ENCODE measurements at places on chromosomes 2 and 18.

DNA sequence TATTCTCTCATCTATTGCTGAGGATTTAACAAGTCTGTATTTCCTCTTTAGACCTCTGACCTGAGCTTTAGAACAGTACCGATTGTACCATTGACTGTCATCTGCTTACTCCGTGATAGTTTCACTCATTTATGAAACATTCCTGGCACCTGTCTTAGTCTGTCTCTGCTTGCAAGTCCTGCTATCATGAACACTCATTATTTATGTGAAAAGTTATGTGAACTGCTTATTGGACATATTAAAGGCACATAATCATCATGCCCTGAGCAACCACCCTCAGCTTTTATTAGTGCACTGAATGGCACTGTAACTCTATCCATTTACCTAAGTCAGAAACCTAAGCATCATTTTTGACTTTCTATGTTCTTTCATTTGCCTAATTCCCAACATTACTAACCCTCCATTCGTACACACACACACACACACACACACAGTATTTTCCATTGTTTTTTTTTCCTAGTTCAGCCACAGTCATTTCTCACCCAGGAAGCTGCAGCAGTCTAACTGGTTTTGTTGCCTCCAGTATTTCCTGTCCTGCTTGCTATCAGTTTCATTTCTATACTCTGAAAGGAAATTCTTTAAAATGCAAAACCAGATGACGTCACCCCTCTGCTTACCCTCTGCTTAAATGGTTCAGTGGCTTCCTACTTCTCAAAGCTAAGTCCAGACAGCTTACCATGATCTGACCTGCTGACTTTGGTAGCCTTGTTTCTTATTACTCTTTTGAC, 146.1 kb downstream of the HAUS1 start:
- DNase-seq: no peak

- no peak for DNase-seq
These were observed 1.8 kb downstream of the PPP1R7 start for GRCh38 chr2:241151934-241152660.

GRCh38 chr2:128325611-128326181, 7.0 kb upstream of the HS6ST1 start:
- no peak for DNase-seq

DNA sequence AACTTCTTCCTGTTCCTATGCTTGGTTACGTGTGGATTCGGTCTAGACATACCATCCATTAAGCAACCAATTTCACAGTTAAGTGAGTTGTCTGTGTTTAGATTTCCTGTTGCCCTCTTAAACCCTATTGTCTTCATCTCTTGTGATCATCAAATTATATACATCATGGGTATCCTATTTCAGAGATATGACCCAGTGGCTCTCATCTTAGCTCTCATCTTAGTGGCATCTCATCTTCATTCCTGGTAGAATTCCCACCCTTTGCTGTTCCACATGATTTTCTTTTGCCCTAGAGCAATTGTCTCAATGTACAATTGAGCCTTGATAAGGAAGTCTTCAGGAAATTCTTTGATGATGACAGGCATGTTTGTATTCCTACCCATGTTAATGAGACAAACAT, 29.4 kb upstream of the FN1 start:
- DNase-seq: no peak

DNA sequence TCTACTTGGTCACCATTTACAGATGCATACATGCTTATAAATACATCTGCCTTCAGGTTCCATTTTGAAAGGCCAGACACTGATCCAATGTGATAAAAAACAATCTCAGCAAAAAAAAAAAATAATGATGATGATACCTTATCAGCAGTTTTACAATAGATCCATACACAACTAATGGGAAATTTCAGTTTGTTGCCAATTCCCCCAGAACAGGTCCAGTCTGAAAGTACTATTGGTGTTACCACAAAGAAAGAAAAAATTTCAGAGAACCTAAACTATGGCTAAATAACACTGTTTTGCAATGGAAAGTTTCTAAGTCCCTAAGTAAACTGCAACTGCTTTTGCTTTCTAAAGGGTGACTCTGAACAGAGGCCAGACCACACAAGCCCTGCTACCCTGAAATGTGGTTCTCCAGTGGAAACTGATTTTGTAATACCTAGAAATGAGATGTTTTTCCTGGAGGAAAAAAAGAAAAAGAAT, 54.1 kb downstream of the LPIN2 start:
- no peak for DNase-seq

- DNase-seq: no peak
These were observed 24.4 kb upstream of the TDRD15 start for GRCh38 chr2:21099281-21099907.

- no peak for DNase-seq
These were observed 54.2 kb downstream of the DTNB start for GRCh38 chr2:25619185-25619584.

- DNase-seq: no peak
These were observed 5.6 kb upstream of the OTOF start for GRCh38 chr2:26483516-26483915.

DNA sequence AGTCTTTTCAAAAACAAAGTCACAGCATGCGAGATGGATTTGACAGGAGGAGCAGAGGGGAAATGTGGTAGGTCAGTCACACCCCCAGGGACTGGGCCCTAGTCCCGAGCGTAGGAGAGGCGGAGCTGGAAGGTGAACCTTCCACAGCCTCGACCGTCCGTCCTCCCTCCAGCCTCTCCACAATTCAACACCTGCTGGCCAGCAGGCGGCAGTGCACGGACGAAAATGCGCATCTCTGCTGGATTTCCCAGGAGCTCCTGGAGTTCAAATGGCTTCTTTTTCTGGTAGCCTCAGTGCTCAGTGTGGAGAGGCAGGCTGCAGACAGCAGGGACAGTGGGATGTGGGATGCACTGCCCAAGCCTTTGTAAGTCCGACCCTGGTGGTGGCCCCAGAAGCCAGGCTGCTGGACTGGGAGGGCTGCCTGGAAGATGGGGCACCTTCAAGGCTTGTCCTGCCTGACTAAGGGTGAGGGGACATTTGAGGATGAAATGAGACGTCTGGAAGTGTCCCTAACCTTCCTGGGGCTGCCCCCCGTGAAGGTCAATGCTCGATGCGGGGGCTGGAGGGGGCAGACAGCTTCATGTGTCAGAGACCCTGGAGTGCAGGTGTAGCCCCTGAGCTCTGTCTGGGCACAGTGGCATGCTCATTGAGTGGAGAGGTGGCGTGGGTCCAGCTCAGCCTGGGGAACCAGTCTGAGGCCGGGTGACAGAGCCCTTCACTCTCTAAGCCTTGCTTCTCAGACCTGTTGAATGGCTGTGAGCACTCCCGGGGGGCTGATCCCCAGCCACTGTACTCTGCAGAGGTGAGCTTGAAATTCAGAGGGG, 189.5 kb downstream of the TFCP2L1 start:
- DNase-seq: no peak

DNA sequence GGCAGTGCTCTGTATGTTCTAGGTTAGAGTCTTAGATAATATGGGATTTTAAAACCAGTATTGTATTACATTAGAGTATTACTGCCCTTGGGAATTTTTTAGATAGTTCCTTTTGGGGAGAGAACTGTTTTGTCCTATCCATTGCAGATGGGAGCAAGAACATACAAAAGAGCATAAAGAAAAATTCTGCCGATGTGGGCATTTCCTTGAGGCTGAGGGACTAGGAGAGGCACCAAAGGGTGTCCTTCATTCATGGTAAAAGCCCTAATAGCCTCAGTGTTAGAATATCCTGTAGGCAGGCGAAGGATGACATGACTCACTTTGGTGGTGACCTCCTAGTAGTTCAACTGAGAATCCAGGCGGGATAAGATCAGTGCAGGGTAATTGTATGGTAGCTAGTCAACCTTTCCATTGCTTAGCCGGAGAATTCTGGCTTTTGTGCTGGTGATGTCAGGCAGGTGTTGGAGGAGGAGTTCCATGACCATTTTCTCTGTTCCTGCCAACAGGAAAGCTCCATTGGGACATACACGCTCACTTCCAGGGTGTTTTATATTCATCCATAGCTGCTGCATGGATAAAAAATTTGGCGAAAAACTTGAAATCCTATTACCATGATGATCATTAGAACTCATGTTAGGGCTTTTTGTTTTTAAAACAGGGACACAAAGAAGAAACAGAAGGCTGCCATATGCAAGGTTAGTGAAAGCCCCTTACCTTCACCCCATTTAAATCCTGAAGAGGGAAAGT, 28.1 kb downstream of the EPAS1 start:
- no peak for DNase-seq

DNA sequence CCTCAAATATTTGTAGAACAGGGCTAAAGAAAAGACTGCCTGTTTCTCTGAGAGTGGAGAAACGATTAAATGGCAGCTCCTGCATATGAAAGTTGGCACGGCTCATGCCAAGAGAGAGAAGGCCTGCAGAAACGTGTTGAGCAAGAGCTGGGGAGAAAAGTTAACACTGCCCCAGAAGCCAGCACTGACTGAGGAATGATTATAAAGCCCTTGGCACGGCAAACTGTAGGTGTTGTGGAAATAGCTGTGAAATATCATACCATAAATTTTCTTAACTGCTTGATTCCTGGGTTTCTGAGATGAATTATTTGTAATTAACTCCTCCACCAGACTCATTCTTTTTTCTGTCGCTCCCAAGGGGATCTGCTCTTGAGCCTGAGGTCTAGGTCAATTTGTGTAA, 4.3 kb downstream of the FRZB start:
- DNase-seq: no peak

GRCh38 chr18:62249478-62250097, 62.5 kb downstream of the RELCH start:
- DNase-seq: no peak

- no peak for DNase-seq
These were observed 1.9 kb downstream of the MCFD2 start for GRCh38 chr2:46913471-46914381.

GRCh38 chr2:60710707-60711106, 45.4 kb upstream of the PAPOLG start:
- no peak for DNase-seq

- no peak for DNase-seq
These were observed 58.4 kb upstream of the EML4 start for GRCh38 chr2:42110641-42111322.

DNA sequence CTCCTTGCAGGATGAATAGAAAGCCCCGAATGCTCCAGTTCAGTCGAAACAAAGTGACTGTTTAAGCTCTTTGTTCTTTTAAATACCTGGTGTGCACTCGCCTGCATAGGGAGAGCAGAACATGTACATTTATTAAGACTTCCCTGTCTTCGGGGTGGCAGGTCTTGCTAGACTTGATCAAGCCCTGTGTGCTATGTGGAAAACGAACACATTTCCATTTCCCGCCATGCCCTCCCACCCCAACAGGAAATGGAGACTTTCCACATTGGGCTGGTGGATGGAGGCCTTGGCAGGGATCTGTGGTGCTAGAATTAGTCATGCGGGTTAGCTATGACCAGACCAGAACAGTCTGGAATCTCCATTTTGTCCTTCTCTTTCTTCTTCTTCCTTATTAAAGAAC, 321.0 kb upstream of the THSD7B start:
- no peak for DNase-seq

- no peak for DNase-seq
These were observed 123.4 kb downstream of the ANKRD30BL start for GRCh38 chr2:132038179-132038882.

DNA sequence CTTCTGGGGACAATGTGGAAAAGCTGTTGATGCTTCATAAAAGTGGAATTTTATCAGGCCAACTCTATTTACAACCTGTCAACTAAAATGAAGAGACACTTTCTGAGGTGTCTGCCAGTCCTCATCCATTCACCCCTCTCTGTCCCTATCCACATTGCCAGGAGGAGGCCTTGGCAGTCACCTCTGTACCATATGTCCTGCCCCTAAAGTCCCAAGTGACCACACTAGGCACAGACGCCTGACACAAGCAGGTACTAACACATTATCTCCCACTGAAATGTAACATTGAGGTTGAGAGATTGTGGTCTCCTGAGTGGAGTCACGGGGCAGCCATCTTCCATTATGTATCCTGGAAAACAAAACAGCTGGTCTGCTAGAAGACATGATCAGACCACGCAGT, 71.4 kb downstream of the OSBPL1A start:
- DNase-seq: no peak

- DNase-seq: no peak
These were observed 428.0 kb downstream of the FBXO15 start for GRCh38 chr18:73719611-73720010.

GRCh38 chr2:18525236-18525635, 35.2 kb downstream of the RDH14 start:
- no peak for DNase-seq

- no peak for DNase-seq
These were observed 4.4 kb downstream of the XRCC5 start for GRCh38 chr2:216113572-216113971.

- DNase-seq: no peak
These were observed 94.9 kb downstream of the MALT1 start for GRCh38 chr18:58766164-58766563.

GRCh38 chr2:14417551-14417950, 215.0 kb upstream of the LRATD1 start:
- no peak for DNase-seq

DNA sequence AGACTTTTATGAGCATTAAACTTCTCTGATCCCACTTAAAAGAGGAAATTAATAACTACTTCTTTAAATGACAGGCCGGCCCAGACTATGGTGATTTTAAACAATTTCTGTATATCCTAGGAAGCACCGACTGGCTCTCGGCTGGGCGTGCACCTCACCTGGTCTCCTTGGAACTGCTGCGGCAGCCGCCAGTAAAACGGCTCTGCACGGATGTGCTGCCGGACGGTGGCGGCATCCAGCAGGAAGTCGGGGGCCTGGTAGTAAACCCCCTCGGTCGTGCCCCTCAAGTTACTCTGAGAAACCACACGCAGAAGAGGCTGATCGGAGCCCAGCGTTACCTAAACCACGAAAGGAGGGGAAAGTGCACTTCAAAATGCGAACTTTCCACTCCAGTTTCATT, 106.5 kb downstream of the LAMA1 start:
- DNase-seq: no peak

DNA sequence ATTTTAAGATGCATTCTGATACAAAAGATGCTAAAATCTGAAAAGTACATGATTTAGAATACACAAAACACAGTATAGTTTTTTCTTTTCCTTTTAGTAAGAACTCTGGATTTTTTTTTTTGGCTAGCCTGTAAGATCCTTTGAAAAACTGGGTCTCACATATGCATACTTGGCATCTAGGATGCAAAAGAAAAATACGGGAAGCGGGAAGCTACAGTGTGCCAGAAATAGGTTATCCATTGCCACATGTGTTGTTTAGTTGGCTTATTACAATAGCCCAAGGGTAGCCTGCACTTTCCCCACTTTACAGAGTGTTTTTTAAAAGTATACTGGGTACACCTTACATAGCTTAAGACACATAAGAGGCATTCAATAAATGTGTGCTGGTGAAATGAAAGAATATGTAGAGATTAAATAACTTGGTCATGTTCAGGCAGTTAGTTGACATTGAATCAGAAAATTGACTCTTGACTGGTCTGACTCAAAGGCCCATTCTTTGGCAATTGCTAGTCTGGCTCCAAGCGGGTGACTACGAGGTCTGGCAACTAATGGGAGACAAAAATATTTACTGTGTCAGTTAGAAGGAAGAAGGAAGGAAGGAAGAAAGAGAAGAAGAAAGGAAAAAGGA, 286.8 kb upstream of the TRIB2 start:
- DNase-seq: no peak

GRCh38 chr2:185179743-185180142, 558.9 kb upstream of the FSIP2 start:
- DNase-seq: no peak
